ENCODE measurements at places on chromosomes 11 and 22.

GRCh38 chr22:24414984-24415945 is 12.1 kb upstream of the ADORA2A start:
- no peak for DNase-seq

DNA sequence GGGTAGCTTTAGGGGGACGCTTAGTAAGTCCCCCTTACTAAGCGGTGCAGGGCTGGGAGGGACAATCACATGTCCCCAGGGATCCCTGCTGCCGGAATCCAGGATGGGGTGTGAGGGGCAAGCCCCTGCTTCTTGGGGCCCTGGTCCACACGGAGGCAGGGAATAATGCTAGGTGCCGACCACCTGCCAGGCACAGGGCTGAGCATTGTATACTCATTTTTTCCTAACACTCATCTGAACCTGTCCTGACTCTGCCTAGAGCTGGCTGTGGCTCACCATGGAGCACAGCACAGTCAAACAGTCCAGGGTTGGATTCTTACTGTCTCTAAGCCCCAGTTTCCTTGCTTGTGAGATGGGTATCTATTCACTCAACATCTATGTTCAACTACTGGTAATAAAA is 1.4 kb upstream of the LTBP3 start:
- no peak for DNase-seq

DNA sequence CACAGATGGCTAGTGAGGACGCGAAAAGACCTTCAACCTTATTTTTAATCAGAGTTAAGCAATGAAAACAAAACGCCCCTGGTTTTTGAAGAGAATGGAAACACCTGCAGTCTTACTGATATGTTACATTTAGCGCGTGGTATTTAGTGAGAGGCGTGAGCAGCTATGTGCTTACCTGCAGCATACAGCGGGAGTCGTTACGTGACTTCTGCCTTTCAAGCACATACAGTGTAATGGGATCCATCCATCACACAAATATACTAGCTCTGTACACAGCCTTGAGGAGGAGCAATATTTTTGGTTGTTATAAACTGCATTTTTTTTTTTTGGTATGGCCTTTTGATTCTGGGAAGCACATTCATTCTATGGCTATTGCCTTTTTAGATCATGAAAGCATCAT is 5.5 kb downstream of the KRTAP5-2 start:
- no peak for DNase-seq

DNA sequence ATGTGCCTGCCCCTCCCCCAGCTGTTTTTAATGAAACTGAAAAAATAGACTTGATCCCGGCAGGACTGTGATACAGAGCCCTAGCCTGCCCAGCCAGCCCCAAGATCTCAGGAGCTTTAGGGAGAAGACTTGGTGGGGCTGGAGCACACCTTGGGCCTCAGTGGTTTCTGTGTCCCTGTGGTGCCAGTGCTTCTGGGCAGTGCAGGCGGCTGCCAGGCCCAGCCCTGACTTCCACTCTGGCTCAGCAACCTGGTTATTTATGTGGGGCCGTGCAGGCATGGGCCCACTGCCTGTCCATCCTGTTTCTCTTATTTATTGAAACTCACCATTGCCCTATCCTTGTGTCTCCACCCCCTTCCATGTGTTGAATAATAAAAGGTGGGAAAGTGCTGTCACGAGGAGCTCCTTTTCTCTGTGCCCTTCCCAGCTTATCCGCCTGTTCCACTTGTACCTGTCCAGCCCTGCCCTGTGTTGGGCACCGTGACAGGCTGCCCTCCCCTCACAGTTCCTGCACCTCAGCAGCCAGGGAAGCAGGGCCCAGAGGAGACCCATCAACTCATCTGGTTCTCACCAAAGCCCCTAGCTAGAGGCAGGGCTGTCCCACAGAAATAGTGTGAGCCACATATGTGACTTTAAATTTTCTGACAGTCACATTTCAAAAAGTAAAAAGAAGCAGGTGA is 20.2 kb downstream of the RELT start:
- no peak for DNase-seq

- peak; percentile 3 for DNase-seq
Measured at GRCh38 chr11:37712251-37712650, 1114.2 kb upstream of the RAG2 start.

GRCh38 chr11:86896441-86896841 is 58.8 kb downstream of the FZD4 start:
- no peak for DNase-seq

DNA sequence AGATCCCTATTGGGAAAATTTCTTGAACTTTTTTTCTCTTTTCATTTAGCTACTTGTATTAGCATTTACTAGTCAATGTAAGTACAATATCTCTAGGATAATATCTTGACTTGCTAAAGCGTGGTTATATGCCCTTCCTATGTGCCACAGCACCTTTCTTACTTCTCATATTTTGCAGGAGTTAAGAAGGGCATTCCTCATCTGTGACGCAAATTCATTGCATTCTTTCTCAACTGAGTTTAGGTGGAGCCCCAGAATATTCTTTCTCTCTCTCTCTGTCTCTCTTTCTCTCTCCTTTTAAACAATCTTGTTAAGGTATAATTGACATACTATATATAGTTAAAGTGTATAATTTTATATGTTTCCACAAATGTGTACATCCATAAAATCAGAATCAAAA is 266.1 kb downstream of the RAB38 start:
- DNase-seq: no peak

DNA sequence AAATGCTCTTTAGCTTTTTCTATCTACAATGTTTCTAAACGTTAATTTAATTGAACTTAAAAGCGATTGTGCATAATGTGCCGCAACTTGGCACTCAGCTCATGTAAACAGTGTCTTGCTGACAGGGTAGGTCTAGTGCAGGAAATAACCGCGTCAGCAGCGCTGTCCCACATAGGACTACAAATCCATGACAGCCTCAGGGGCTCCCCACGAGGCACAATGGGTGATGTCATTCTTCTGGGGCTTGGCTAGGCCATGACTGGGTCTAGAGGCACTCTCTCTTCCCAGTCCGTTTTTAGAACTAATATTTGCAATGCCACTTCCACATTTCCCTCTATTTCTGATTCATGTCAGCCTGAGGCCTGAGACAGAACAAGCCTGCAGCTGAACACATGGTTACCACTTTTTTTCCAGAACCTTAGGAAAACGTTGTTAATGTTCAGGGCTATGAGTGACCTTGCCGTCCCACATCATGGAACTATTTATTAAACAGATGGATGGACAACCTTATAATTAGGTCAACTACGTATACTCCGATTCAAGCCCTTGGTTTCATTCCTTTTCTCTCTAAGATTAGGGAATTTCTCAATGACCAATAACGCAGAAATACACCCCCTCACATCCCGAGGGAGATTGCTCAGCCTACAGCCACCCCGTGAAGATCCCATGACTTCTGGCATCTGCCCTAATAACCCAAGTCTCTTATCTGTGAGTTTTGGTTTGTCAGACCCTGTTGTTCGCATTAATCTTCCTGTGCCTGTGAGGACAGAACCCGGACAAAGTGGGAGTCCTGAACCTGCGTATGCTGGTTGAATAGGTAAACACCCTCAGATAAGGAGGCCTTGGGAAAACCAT is 19.4 kb upstream of the SNX32 start:
- no peak for DNase-seq

- no peak for DNase-seq
Measured at GRCh38 chr11:118267486-118267885, 3.4 kb upstream of the MPZL2 start.

- DNase-seq: no peak
Measured at GRCh38 chr11:129948926-129949466, 53.6 kb upstream of the NFRKB start.

DNA sequence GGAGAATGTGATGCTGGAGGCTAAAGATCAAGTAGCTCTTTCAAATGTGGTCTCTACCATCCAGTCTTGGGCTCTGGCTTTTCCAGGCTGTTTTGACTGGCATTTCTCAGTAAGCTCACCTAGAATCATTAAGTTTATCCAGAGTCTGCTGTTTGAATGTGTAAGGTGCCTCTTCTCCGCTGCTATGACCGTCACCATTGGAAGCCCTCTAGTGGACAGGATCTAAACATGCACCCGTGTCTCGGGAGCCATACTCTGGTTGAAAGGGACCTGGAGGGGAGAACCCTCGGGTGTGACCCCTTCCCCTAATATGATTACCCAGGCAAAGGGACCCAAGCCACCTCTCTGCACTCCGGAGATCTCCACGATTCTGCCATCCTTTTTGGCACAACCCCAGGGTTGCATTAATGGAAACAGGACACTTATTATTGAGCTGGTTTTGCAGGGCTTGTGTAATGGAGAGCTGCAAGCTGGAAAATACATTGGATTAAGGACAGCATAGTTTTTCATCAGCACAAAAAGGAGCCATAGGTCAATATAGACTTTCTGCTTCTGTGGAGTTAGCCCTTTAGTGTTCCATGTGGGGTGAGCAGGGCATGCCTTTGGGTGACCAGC is 191.0 kb upstream of the LARGE1 start:
- DNase-seq: no peak

DNA sequence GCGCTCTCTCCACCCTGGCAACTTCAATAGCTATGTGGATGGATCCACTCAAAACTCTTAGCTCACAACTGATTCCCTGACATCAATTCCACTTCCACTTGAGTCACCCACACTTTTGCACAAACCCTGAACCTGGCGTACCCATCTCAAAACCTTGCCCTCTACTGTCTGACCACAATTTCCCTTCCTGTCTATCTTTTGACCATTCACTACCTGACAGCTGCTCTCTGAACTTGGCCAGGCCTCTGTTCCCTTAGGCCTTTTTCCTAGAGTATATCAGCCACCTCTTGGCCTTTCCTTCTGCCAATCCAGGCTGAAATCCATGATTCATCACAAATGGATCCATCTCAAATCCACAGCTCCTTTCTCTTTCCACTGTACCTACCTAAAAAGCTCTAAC is 106.0 kb downstream of the RPL27A start:
- no peak for DNase-seq

GRCh38 chr11:115344846-115345245 is 159.4 kb downstream of the CADM1 start:
- no peak for DNase-seq

- DNase-seq: no peak
Measured at GRCh38 chr11:44999068-44999467, 48.4 kb upstream of the TP53I11 start.

Measured in BE2C (cell line).